ENCODE measurements at places on chromosomes 11 and 22.

DNA sequence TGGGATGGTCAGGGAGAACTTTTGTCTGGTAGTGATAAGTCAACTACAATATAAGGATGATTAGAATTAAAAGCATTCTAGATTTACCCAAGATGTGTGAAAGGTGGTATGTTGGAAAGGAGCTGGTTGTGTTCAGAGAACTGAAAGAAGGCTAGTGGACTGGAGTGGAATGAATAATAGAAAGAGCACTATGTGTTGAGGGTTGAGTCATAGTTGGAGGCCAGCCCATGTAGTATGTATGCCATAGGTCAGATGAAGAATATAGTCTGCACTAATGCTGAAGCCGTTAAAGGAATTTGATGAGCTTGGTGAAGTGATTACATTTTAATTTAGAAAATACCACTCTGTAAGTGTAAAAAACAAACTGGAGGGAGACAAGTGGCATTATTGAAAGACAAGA lies 514.1 kb downstream of the CNTN5 start:
- no peak for DNase-seq

GRCh38 chr11:23604966-23605365 lies 744.7 kb upstream of the CCDC179 start:
- DNase-seq: no peak

DNA sequence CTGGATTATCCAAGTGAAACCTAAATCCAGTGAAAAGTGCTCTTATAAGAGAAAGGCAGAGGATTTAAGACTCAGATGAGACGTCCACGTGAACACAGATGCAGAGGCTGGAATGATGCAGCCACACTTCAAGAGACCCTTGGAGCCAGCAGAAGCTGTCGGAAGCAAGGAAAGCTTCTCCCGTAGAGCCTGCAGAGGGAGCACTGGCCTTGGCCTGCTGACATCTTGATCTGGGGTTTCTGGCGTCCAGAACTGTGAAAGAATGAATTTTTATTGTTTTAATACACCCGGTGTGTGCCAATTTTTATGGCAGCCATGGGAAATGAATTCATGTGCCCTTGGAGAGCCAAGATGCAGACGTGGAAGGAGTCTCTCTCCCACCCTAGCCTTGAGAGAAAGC lies 407.0 kb upstream of the B3GAT1 start:
- no peak for DNase-seq

DNA sequence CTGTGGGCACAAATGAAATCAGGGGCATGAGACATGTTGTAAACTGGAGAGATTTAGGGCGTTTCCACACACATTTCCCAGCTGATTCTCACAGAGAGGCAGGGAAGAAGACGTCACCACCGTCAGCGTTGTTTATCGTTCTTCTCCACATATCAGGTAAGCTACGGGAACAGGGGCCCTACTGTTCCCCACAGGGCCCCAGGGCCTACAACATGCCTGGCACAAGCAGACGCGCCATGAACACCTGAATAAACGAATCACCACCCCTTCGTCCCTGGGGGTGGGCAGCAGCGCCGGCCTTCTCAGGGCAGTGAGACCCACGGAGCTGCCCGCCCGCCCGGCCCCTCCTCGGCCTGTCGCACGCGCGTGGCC lies 342 bp downstream of the EFCAB6 start:
- DNase-seq: no peak

- no peak for DNase-seq
These were observed at the start of gene YPEL4 for GRCh38 chr11:57649826-57650738. Gene YPEL4, minus strand, starts transcription at chr11:57649912. Its CDS starts 2,805 bp downstream, at chr11:57647107.
